Stimulated activated CD8-positive, alpha-beta memory T cell treated with anti-CD3 and anti-CD28 coated beads, Interleukin-7, amount 100 ng/mL, for 1 hour (primary cell): ENCODE measurements at places on chromosomes 3 and 15.

- DNase-seq = no peak
These were observed 441.3 kb upstream of the THBS1 start for GRCh38 chr15:39139431-39140059.

GRCh38 chr3:132283916-132284405 lies 33.2 kb upstream of the ACP3 start:
- no peak for DNase-seq

DNA sequence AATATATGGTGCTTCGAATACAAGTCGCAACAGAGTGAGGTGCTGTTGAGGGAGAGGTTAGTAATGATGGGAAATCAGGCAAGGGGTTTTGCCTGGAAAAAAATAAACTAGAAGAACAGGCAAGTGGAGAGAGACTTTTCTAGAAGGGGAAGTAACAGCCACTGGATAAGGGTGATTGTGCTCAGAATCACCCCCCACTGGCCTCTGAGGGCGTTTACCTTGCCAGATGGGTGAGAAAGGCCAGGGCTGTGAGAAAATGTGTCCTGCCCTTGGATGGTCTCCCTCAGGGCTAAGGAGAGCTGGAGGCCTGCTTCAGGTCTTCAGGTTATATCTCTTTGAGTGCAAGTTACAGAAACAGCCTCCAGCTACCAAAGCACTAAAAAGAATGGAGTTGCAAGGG lies 151.8 kb downstream of the MEX3B start:
- DNase-seq = no peak

GRCh38 chr15:52095597-52096262 lies 16.8 kb downstream of the BCL2L10 start:
- no peak for DNase-seq

- DNase-seq = no peak
These were observed 56.4 kb upstream of the TLE3 start for GRCh38 chr15:70153921-70154717.

DNA sequence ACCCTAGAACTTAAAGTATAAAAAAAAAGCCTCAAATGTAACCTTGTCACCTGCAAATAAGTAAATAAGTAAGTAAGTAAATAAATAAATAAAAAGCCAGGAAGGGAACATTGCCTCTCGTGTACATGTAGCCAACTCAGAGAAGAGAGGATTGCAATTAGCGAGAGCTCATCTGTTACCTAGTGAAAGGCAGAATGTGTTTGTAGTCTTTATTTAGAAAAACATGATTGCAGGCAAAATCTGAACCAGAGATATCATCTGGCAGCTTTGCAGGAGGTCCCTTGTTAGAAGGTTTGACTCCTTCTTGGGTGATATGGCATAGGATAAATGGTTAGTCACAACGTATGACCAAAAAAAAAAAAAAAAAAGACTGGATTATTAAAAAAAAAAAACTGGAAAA lies 71.6 kb upstream of the SYN2 start:
- no peak for DNase-seq

GRCh38 chr15:34284937-34285336 lies 52.6 kb downstream of the SLC12A6 start:
- DNase-seq = no peak
